Activated CD8-positive, alpha-beta memory T cell treated with anti-CD3 and anti-CD28 coated beads for 1 hour (primary cell): ENCODE measurements at places on chromosomes 4 and X.

DNA sequence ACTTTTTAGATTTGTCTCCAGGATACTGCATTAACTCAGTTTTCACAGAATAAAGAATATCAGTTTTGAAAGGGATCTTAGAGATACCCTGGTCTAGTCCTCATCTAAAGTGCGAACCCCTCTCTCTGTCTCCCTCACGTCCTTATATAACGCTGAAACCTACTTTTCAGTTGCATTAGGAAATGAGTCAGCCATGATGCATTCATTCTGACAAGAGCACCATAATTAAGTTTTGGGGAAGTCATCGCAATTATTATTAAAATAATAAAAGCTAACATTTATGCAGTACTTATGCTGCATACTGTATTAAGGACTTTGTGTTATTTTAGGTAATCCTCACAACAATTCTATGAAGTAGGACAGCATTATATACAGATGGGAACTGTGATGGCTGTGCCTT, 116.1 kb downstream of the REELD1 start:
- no peak for DNase-seq

DNA sequence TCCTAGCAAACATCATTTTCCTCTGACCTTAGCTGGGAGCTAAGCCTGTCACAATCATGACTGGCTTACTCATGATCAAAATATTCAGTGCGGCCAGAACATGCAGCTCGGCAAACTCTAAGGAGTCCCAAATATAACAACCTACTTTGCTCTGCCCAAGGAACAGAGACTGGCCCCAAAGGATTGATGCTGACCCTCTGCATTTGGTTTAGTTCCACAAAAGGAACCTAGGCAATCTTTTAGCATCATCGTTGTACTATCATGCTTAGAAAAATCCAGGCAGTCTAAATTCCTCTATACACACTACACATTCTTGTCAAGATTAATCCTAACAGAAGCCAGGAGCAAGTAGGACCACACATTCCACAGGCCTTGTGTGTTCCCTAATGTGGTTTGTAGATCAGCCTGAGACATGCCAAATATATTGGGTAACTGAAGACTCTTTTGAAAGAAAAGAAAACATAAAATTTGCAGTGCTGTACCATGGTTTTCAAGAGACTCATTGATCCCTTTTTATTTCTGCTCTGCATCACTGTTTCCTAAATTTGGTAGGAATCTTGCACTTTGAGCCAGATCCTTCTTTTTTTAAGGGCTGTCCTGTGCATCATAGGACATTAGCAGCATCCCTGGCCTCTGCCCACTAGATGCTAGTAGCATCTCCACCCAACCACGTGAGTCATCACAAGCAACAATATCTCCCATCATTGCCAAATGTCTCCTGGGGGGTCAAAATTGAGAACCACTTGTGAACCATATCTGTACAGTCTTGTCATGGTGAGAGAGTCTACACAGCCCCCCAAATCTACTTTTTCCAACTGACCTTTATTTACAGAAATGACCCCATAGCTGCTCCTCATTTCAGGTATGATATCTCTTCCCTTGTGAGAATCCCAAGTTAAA, 17.6 kb upstream of the CC2D2A start:
- DNase-seq, result no peak

- DNase-seq, result no peak
Measured at GRCh38 chrX:73916931-73917667, 354.1 kb downstream of the CHIC1 start.

GRCh38 chr4:140851032-140851636, 94.9 kb upstream of the TBC1D9 start:
- no peak for DNase-seq

- no peak for DNase-seq
Measured at GRCh38 chr4:78767350-78767749, 8.8 kb upstream of the BMP2K start.

- no peak for DNase-seq
Measured at GRCh38 chr4:2936773-2937145, 26.4 kb downstream of the NOP14 start.

GRCh38 chrX:5057786-5058185, 1170.9 kb downstream of the NLGN4X start:
- no peak for DNase-seq

GRCh38 chr4:20356565-20356964, 104.9 kb downstream of the SLIT2 start:
- no peak for DNase-seq

GRCh38 chr4:35939751-35940150, 304.6 kb downstream of the ARAP2 start:
- DNase-seq, result no peak

GRCh38 chrX:80285131-80285773, 135.0 kb upstream of the TENT5D start:
- DNase-seq, result no peak
